ENCODE measurements at places on chromosomes 1 and 21. TPM values are rescaled to one million over a fixed set of nuclear protein-coding genes. Genes with fewer than 3 reads are reported as not detected.

HAPLN2 gene
- 0.20 TPM for polyA plus RNA-seq

HCRTR1 gene
- not detected for polyA plus RNA-seq

LGR6 gene
- not detected for polyA plus RNA-seq

S100A8 gene
- polyA plus RNA-seq = not detected

MRPS21 gene
- polyA plus RNA-seq = 136 TPM

CDC20 gene
- 82.7 TPM for polyA plus RNA-seq

OR2L2 gene
- 0.03 TPM for polyA plus RNA-seq
